ENCODE measurements at places on chromosomes 1 and 21.
A peak's percentile ranks its signal among the peaks of the same experiment; 100 is the strongest.

DNA sequence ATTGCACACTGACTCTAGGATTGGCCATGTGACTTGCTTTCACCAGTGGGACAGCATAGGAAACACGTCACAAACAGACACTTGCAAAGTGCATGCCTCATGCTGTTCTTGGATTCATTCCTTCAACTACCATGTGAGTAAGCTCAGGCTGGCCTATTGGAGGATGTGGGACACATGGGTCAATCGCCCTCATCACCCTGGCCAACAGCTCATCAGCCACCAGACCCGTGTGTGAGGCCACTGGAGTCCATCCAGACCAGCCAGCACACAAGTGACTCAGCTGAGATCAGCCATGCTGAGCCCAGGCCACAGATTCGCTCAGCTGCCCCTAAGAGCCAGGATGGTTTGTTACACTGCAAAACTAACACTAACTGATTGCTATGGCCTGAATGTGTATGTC lies 216.1 kb upstream of the GRIK3 start:
- DNase-seq: no peak

DNA sequence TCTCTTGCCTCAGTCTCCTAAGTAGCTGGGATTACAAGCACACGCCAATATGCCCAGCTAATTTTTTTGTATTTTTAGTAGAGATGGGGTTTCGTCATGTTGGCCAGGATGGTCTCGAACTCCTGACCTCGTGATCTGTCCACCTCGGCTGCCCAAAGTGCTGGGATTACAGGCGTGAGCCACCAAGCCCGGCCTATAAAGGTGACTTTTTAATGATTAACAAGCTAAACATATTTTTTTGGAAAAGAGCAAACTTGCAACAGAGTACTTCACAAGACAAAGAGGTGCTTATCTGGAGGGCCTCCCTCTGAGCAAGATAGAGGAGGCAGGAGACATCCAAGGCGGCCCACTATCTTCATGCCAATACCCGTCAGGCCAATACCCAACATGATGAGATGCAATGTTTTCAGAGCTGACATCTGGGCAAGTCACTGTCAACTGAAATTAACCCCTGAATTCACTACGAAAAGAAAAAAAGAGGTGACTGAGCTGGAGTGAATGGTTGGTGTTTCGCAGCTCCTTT lies 10.5 kb downstream of the BCAR3 start:
- DNase-seq: no peak

DNA sequence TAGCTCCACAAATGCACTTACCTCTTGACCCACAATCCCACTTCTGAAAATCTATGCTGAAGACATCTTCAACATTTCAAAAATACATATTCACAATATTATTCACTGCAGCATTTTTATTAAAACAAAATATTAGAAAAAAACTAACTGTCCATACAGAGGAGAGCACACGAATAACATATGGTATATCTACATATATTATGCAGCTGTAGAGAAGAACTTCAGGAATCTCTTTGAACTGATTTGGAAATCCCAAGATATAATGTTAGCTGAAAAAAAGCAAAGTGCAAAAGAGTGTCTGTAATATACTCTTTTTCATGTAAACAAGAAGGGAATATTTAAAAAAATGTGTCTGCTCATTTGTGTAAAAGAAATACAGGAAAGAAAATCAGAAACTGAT lies 11.5 kb downstream of the IPO9 start:
- DNase-seq: no peak

DNA sequence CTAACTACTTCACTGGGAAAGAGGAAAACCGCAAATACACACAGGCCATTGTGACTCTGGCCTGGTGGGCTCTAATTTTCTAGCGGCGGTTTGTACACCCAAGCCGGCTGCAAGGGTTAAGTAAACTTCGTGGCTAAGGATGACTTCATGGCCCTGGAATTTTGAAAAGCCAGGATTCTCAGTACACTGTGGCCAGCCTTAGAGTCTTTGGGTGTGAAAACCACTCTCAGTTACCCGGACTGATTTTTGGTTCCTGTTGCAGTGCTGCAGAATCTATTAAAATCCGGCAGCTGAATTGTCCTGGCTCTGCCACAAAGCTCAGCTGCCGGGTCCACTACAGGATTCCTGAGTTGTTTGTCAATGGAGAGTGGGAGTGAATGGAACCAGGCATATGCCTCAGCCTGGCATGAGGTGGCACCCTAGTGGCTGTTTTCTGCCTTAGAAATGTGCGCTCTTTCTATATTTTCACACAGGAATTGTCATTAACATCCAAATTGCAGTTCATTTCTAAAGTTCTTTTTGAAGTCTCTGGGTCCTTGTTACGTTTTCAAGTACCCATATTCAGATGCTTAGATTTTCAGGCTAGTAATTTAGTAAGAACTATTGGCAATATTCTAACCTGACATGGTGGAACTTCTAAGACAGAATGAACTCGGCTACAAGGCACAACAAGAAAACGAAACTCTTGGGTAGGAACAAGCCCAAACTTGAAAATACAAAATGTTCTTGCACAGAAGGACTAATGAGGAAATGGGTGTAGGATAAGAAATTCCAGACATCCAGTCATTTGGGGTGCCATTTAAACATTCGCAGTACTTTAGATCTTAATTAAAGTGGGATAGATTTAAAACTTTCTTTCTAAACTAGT lies 255.9 kb downstream of the NFIA start:
- peak; percentile 19 for DNase-seq

DNA sequence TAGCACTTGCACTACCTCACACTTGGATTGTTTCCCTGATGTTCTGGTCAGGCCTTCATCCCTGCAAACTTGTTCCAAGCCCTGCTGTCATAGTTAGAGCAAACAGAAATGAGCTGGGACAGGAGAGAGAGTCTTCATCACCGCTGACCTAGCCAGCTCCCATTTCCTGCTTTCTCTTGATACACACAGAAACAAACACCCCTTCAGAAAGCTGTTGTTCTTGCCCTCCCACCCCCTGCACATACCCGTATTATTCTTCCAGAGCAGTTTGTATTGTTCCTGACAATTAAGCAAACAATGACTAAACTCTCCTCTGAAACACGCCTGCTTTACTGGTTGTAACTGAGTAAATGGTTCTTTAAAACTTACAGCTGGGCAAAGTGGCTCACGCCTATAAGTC lies 2.9 kb upstream of the SYT2 start:
- no peak for DNase-seq

All from KBM-7 (cell line).